Smooth muscle cell of the pulmonary artery (primary cell): ENCODE measurements at places on chromosomes 4 and X. TPM values are rescaled to one million over a fixed set of nuclear protein-coding genes. Genes with fewer than 3 reads are reported as not detected.

PNCK gene
- 0.72 and 3.1 TPM in 2 replicates for total RNA-seq

UCP1 gene
- not detected in 2 replicates for total RNA-seq

CCSER1 gene
- total RNA-seq = 0.03 and 0.20 TPM in 2 replicates

CENPVL2 gene
- not detected in 2 replicates for total RNA-seq

SCML2 gene
- total RNA-seq = 0.69 and 1.2 TPM in 2 replicates
